CD4-positive, alpha-beta T cell treated with Interleukin-4 for 4 hours (primary cell): ENCODE measurements at places on chromosomes 6 and 20.

- DNase-seq, result peak; percentile 85
These were observed 3.1 kb downstream of the STK38 start for GRCh38 chr6:36544228-36544627.

DNA sequence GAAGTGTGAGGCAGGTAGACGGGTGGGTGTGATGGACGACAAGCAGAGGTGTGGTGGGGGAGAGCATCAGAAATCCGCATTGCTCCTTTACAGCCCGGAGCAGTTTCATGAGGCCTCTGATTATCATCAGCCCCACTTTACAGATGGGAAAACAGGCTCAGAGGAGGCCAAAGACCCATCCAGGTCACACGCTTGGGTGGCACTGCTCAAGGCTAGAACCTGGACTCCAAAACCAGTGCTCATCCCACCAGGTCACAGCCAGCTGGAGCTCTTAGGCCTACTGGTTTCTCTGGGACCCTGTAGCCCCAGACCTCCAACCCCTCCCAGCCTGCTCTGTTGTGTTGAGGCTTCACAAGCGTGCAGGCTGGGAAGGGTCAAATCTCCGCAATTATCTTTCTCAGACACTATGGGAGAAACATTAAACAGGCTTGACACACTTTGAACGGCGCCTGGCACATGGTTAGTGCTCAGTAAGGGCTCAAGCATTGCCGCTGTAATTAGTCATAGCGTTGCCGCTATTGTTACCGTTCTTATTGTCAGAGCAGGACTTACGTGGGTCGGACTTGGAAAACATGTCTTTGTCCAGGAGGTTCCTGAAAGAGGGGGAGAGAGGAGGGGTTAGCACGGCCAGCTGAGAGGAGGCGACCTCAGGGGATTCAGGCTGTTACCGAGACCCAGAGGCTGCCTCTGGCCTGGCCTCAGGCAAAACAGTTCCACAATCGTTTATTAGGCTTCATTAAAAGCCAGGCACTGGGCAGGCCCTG is 16.6 kb downstream of the CPNE5 start:
- DNase-seq, result no peak

- peak; percentile 59 for DNase-seq
These were observed 490.9 kb upstream of the JARID2 start for GRCh38 chr6:14754751-14755513.

DNA sequence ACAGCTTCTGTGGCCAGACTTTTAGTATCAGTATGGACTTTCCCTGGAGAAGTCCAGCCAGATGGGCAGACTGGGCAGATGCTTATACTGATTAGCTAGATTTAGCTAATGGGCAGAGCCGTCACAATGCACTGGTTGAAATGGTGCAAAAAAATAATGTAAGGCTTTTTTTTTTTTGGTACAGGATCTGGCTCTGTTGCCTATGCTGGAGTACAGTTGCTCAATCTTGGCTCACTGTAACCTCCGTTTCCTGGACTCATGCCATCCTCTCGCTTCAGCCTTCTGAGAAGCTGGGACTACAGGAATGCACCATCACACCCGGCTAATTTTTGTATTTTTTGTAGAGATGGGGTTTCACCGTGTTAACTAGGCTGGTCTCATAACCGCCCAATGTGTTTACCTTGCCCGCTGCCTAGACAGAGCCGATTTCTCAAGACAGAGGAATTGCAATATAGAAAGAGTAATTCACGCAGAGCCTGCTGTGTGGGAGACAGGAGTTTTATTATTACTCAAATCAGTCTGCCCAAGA is 16.4 kb upstream of the KIFC1 start:
- DNase-seq, result no peak

DNA sequence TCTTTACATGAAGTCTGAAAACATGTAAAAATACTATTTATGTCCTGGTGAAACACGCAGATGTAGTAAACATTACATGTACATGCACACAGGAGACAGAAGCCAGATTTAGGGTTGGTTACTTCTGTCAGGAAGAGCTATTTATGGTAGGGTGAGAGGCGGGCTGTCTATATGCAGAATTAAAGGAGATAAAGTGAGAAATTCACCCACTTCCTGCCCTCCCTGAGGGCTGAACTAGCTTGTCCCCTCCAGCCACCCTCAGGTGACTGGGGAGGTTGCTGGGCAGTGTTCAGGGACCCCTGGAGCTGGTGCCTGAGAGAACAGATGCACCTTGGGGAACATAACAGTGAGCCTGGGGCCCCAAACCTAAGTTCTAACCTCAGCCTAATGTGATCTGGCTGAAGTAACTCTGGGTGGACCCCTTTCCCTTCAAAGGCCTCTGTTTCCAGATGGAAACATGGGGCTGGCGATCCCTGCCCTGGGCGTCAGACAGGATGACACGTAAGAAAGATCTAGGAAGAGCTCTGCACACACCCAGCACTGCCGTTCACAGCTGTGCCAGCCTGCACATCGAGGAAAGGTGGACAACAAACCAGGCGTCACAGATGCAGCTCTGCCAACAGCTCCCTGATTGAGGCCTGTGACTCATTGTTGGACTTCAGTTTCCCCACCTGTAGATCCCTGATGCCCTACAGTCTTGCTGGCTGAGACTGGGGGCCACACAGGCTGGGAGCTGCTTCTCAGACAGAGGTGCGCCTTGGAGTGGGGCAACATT is 1.3 kb downstream of the PI16 start:
- DNase-seq, result no peak

GRCh38 chr20:56400001-56400640 is 7.7 kb downstream of the CSTF1 start:
- DNase-seq, result peak; percentile 74

DNA sequence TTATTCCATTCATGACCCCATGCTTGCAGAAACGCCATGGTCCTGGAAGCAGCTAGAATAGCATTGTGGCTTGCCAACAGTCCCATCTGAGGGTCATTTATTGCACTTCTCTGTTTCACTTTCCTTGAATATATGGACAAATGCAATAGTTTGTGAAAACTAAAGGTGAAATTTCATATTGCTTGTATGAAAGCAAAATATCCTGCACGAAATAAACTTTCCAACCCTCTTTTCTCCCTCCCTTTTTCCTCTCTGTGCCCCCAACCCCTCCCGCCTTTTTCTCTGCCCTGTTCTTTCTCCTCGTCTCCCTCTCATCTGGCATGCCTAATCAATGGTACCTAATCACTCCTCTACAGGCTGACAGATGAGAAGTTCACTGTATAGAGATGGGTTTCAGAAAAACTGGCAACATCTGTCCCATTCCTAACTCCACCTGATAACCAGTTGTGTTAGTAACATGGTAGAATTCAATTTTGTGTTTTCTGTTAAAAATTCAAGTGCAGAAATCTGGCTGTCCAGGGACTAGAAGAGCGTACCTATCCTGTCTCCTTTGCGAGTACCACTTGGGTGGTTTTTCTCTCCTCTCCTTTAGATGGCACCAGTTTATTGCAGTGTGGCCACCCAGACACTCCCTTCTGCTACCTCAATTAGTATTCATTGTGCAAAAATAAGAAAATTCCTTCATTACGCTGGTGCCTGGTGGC is 198.6 kb downstream of the FOXA2 start:
- DNase-seq, result no peak

DNA sequence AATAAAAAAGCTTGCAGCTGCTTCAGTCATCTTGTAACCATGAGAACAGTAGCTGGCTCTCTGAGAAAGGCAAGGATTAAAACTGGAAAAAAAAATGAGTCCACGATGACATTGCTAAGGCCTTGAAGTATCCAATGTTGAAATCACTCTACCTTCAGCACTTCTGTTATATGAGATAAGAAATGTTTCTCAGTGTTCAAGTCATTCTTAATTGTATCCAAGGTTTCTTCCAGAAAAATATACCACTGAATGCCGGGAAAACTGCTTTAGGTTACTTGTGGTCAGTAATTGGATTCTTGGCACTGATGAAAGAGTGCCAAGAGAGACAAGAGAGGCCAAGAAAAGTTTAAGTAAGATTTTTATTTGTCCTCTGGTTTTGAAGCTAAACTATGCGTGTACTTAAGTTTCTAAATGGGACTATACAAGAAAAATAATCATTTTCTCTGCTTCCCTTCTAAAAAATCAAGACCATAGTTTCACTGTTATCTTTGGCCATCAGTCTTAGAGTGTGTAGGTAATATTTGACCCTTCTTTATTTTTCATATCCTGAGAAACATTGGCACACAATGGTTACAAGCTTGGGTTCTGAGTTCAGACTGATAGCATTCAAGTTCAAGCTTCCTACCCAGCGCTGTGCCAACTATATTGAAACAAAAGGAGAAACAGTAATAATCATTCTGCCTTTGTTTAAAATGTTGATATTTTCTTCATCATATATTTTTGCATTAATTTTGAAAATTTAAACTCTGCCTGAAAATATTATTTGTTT is 84.6 kb downstream of the TRDN start:
- DNase-seq, result no peak

- no peak for DNase-seq
These were observed 13.7 kb upstream of the SCRT2 start for GRCh38 chr20:689348-689747.

GRCh38 chr6:73017476-73017875 is 207.8 kb downstream of the KHDC1L start:
- DNase-seq, result no peak

- no peak for DNase-seq
These were observed 13.0 kb upstream of the F13A1 start for GRCh38 chr6:6333501-6333900.

GRCh38 chr6:160678744-160679401 is 14.8 kb upstream of the LPA start:
- no peak for DNase-seq
